K562 (cell line): ENCODE measurements at places on chromosomes 12 and 14. TPM values are rescaled to one million over a fixed set of nuclear protein-coding genes. Genes with fewer than 3 reads are reported as not detected.

SPIC gene
- total RNA-seq, result not detected in 2 replicates

POLR3B gene
- 14.6 and 15.0 TPM in 2 replicates for total RNA-seq

DNA sequence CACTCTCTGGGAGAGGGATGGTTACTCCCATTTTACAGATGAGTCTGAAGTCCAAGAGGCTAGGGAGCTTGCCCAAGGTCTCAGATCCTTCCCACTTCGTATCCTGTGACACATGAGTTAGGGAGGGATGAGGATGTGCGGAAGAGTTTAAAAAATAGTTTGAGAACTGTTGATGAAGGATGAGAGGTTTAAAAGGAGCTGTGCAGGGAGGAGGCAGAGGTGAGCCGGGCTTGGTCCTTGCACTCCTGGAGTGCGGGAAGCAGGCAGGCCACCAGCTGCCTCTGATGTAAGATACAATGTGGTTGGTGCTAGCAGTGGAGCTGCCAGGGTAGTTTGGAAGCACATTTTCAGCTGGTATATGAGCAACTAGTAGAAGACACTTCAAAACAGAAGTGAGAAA, 46.5 kb downstream of the TSPAN9 start:
- DNase-seq, result no peak

DNA sequence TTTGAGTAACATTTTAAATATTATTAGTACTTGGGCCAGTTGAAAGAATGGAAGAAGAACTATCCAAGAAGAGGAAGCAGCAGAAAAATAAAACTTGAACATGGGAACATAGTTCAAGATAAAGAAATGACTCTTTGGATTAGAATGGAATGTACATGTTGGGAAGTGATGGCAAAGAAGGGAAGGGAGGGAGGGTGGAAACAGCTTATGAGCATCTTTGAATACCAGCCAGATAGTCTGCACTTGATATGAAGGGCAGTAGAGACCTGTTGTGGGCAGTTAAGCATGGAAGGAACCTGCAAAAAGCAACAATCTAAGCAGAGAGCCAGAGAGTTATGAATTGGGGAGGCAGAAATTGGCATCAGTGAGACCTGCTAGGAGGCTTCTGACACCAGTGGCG, 10.0 kb upstream of the IL22 start:
- DNase-seq, result no peak

- no peak for DNase-seq
Observed at GRCh38 chr12:138171-138897, 71.8 kb downstream of the IQSEC3 start.

DNA sequence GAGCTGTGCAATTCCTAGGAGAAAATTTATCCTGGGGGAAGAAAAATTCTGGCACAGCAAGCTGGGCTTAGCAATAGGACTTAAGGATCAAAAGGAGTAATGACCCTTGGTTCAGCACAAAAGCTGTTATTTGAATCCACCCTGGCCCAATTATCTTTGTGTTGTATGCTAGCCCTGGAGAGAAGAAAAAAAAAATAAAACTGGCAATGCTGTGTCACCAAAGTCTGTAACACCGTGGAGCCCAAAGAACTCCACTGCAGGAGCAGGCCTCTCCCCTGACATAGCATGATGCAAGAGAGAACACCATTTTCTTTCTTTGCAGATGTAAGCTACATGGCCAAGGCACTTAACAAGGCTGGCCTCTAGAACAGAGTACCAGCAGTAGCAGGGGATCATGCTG, 63.0 kb upstream of the ARHGAP5 start:
- no peak for DNase-seq

DNA sequence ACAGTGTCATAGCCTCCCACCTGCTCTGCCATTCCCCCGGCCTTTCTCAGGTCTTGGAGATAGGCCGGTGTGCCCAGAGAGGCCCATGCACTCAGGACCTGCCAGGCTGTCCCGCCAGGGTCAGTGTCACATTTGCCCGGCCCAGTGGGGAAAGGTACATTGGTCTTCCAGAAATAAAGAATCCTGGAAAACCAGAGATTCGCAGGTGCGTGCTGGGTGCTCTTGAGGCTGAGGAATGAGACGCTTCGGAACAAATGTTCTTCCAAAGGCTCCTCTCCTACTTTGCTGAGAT, 205.8 kb upstream of the RTL1 start:
- DNase-seq, result no peak

- DNase-seq, result peak; percentile 70
Observed at GRCh38 chr12:56104815-56105608, 653 bp downstream of the PA2G4 start.
